ENCODE measurements at places on chromosomes 7 and 10. TPM values are rescaled to one million over a fixed set of nuclear protein-coding genes. Genes with fewer than 3 reads are reported as not detected.

- H3K36me3 ChIP-seq = no peaks in the 10 kb centered on the region
- no peaks in the 10 kb centered on the region for H3K27me3 ChIP-seq
- H3K4me1 ChIP-seq = no peaks in the 10 kb centered on the region
- H3K27ac ChIP-seq = no peak overlapping the region
These were observed 14.4 kb upstream of the RBM20 start for GRCh38 chr10:110629680-110630191.

NKX1-2 gene
- total RNA-seq = 3.4 TPM

SCART1 gene
- total RNA-seq = 3.7 TPM

RNF32 gene
- 3.4 TPM for total RNA-seq

Measured in HCT116 (cell line).